ENCODE measurements at places on chromosomes 3 and 15. TPM values are rescaled to one million over a fixed set of nuclear protein-coding genes. Genes with fewer than 3 reads are reported as not detected.

GOLGA8S gene
- 0.55 TPM for total RNA-seq

IL20RB gene
- total RNA-seq: 1.6 TPM

KLHL40 gene
- not detected for total RNA-seq

ASB14 gene
- total RNA-seq: not detected

POLQ gene
- total RNA-seq: 10.8 TPM

HESX1 gene
- total RNA-seq: 0.58 TPM

CIB2 gene
- 4.0 TPM for total RNA-seq

C3orf85 gene
- not detected for total RNA-seq

MESP2 gene
- not detected for total RNA-seq

SCN11A gene
- total RNA-seq: not detected

BUB1B gene
- 65.6 TPM for total RNA-seq

MYH15 gene
- total RNA-seq: 0.14 TPM

ATP8B4 gene
- total RNA-seq: not detected

CFAP92 gene
- total RNA-seq: 0.62 TPM

EXD1 gene
- total RNA-seq: not detected

SUSD5 gene
- 15.3 TPM for total RNA-seq

LDHAL6B gene
- total RNA-seq: not detected

OCA2 gene
- total RNA-seq: not detected

BCHE gene
- 0.27 TPM for total RNA-seq

LPCAT4 gene
- 49.3 TPM for total RNA-seq

SEMA6D gene
- 22.5 TPM for total RNA-seq

SLC22A14 gene
- not detected for total RNA-seq

NISCH gene
- total RNA-seq: 153 TPM

TRA2B gene
- 214 TPM for total RNA-seq

MEX3B gene
- total RNA-seq: 18.2 TPM

CCNB2 gene
- 65.2 TPM for total RNA-seq

BDH1 gene
- total RNA-seq: 12.2 TPM

SCAMP5 gene
- 4.4 TPM for total RNA-seq

CELSR3 gene
- total RNA-seq: 0.71 TPM

SAXO2 gene
- total RNA-seq: 0.67 TPM

REC114 gene
- total RNA-seq: not detected

HDDC3 gene
- total RNA-seq: 16.0 TPM

HHLA2 gene
- total RNA-seq: not detected

SLC12A1 gene
- total RNA-seq: not detected

GNAT1 gene
- total RNA-seq: 0.78 TPM

TF gene
- 0.21 TPM for total RNA-seq

GOLGA8G gene
- total RNA-seq: not detected

ACP3 gene
- not detected for total RNA-seq

VPS13C gene
- 57.5 TPM for total RNA-seq

MAP6D1 gene
- total RNA-seq: 3.2 TPM

COL6A5 gene
- not detected for total RNA-seq

CEMIP gene
- not detected for total RNA-seq

GHSR gene
- not detected for total RNA-seq

CASR gene
- not detected for total RNA-seq

CSPG4 gene
- total RNA-seq: not detected

GLCE gene
- 79.8 TPM for total RNA-seq

PODXL2 gene
- 5.3 TPM for total RNA-seq

OR4F15 gene
- total RNA-seq: not detected

GP5 gene
- total RNA-seq: not detected

GREM1 gene
- total RNA-seq: 0.44 TPM
